GM12864 (cell line): ENCODE measurements at places on chromosomes 11 and 22.

DNA sequence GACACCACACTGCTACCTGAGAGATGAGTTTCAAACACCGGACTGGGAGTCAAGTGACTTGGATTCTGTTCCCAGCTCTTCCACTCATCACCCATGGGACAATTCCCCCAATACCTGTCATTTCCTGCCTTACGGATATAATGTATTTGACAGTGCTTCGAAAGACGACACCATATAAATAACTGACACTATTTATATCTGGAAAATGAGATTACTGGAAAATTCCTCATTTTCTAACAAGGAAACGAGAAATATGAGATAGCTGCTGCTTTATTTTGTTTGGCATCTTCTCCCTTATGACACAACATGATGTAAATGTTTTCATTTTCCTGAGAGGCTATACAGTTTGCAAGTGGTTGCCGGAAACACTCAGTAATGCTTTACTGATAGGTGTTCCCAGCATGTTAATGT is 8.6 kb downstream of the HSCB start:
- no peak for DNase-seq

GRCh38 chr11:66136752-66137123 is 66.7 kb downstream of the PACS1 start:
- no peak for DNase-seq

- DNase-seq, result no peak
Measured at GRCh38 chr11:98207086-98207485, 813.7 kb upstream of the CNTN5 start.

DNA sequence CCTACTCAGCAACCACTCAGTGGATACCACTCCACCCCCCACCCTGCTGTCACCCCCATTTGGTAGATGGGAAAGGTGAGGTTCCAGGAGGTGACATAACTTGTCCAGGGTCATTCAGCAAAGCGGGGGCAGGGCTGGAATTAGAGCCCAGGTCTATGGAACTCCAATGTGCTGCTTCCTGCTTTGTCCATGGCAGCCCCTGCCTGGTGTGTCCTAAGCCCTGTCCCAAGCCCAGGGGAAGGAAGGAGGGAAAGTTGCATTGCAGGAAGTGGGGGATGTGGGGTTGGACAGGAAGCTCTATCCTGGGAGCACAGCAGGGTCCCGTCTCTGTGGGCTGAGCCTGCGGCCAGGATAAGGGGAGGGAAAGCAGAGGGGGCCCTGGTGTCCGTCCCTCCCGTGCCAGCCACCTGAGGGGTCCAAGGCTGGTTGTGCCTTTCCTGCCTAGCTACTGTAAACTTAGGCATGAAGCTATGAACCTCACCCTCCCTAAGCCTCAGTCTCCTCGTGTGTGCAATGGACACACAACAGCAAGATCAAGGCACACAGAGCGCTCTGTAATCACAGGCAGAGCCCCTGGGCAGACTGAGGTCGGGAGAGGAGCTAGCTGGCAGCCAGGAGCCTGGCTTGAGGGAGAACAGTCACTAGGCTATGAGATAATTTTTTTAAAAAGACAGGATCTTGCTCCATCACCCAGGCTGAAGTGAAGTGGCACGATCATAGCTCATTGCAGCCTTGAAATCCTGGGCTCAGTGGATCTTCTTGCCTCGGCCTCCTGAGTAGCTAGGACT is 12.9 kb downstream of the GAL3ST1 start:
- DNase-seq, result no peak

DNA sequence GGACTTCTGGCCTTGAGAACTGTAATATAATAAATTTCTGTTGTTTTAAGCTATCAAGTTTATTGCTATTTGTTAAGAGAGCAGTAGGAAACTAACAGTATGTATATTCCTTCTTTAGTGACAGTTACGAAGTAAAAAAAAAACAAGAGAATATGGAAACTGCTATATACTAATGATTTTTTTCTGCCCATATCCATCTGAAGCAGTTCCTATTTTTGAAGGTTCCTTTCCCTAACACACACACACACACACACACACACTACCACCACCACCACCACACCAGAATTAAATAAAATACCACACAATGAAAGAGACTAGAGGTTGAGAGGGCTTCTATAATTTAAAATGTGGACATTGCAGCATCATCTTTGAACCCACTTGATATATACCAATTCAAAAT is 44.4 kb upstream of the CARD18 start:
- no peak for DNase-seq
